ENCODE measurements at places on chromosomes 2 and 18.

DNA sequence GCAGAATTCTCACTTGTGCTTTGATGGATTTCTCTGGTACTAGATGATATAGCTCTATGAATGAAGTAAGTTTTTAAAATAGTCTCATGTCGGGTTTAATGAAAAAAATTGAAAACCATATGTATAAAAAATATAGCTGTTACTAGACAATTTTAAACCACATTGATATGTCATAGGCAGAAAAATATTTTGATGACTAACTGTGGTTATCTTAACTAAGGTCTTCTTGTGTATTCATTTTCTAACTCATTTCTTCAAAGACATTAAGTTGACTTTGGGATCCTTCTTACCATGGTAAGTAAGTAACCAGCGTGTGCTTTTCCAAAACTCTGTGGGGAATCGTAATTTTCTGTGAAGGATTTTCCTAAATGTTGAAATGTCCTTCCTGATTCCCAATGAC is 160.9 kb upstream of the COL3A1 start:
- DNase-seq = no peak

DNA sequence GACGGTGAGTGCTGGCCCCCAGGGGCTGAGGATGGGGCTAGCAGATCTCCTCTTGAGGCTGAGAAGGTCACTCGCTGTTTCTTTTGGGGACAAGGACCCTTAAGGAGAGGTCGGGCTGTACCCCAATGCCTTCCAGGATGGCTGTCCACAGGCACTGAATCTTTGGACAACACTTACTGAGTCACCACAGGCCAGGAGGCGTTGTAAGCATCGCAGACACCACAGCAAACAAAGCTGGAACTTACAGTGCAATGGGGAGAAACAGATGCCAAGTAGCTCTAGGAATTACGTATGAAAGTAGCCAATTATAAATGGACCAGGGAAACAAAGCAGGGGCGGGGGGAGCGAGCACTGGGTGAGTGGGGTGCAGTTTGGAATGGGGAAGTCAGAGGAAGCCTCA is 219.8 kb downstream of the GLI2 start:
- no peak for DNase-seq

DNA sequence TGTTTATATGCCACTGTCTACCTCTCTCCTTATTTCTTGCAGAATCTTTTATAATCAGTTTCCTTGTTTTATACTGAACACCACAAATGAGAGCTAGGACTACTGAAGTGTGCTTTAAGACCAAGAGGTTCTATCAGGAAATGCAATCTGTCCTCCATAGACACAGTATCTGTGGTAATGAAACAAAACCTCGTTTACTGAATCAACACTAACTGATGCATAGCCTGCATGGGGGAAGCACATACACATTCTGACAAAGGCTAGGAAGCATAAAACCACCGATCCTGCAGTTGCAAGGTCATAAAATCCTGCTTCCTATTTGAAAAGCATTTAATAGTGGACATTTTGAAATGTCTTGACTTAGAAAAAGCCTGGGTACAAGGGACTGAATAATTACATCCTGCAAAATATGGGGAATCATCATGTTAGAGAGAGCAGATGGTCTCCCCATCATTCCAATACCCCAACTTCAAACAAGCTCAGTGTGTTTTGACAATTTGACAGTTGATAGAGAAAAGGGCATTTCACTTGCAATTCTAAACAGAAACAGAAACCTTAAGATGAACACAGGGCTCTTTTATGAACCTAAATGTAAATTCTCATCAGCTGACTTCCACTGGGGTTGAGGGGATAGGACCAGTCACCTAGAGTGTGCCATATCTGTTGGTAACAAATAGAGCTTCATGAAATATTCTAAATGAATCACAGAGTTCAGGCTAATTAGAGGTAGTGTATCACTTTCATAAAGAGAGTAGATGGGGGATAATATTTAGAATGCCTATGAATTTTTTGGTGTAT is 1845.6 kb upstream of the PIK3C3 start:
- DNase-seq = no peak

GRCh38 chr2:127622561-127623387 is 23.2 kb upstream of the GPR17 start:
- no peak for DNase-seq

DNA sequence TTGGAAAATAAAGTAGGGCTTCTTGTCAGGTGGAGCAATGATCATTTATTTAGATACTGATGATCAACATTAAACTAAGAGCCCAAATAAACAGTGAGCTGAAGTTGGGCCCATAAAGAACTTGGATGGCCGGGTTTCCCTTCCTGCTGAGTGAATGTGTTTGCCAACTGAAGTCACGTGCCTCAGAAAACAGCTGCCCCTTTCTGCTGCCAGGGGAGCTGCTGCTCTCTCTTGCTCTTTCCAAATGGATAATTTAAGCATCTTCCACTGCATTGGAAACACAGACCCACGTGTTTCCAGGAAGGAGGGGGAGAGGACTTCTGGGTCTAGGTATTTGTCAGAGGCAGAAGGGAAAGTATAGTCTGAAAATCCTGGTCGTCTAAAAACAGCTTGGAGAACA is 22.9 kb upstream of the NCKAP5 start:
- DNase-seq = no peak

DNA sequence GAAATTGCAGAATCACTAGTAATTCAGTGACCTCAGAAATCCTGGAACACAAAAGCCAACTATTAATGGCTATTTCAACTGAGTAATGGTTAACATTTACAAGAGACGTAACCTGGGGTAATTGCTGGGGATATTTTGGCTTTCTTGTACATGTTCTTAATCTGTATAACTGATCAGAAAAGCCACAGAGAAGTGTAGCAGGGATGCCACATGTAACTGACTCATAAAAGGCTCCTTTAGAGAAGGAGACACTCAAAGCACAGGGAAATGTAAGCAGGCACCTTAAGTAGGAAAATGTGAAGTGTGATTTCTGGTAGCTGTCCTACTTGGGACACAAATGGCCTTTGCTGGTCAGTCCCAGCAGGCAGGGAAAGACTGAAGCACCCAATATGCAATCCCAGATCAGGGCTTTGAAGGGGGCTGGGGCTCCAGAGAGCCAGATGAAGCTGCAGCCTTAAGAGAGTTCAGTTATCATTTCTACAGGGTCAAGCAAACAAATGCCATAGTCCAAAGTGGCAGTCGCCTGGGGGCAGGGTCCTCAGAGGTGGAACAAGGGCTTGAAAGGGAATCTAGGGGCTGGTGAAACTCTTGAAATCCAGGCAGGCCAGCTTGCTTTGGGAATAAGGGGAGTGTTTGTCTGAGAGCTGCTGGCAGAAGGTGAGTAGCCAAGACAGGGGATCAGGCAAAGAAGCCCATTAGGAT is 7.2 kb upstream of the SPOPL start:
- no peak for DNase-seq

DNA sequence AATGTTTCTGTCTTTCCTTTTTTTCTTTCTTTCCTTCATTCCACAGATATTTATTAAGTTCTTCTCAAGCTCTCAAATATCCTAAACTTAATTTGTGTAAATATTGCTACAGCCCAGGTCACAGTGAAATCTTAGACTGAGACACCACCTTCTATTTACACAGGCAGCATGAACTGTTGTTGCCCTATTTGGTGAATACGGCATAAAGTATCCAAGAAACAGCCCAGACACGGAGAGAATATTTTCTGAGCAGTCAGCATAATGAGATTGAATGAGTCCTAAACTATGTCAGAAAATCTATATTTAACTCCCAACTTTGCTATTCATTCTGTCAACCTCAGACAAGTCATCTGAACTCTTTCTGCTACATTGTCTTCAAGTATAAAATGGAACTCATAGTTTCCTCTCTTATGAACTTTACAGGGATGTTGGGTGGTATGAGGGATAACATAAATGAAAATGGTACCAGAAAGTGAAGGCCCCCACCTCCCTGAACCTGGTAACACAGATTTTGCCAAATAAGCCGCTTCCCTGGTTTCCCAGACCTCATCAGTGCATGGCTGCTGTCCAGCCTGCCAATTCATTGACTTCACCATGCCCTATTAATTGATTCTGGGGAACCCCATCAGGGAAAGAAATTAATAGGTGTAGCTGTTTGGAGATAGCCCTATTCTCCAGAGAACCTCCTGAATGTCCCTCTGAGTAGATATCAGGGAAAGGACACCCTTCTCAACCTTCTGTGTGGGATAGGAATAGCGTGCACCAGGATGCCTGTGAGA is 235.9 kb downstream of the SETBP1 start:
- DNase-seq = no peak

- no peak for DNase-seq
Measured at GRCh38 chr18:77529492-77530176, 280.0 kb downstream of the GALR1 start.

- peak; percentile 22 for DNase-seq
Measured at GRCh38 chr2:162073888-162074631, at the start of gene DPP4. Gene DPP4 (minus strand): TSS chr2:162074215. CDS start chr2:162073981, 234 bp downstream.

DNA sequence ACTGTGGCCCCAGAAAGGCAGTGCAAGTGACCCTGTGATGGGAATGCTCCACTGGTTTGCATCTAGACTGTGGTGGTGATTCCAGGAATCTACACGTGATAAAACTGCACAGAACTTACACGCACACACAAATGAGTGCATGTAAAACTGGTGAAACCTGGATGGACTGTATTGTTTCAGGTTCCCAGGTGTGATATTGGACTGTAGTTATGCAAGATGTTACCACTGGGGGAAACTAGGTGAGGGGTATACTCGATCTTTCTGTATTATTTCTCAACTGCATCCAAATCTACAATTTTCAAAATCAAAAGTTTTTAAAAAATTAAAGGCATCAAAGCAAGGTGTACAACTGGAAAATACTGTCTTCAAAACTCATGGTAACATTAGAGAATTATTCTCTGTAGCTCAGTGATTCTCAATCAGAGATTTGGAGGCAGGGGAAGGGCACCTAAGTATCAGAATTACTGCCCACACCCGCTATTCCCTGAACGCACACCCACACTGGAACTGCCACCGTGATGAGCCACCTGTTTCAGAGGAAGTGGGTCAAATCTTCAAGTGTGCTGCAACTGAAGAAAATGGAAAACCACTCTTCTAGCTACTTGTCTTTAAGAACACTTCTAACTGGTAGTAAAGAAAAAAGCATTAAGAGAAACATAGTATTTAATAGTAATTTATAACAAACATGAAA is 26.7 kb downstream of the PTPN2 start:
- no peak for DNase-seq

- no peak for DNase-seq
Measured at GRCh38 chr2:176139661-176140512, 10.4 kb downstream of the HOXD8 start.

- DNase-seq = no peak
Measured at GRCh38 chr2:214088536-214088935, 322.3 kb upstream of the VWC2L start.

DNA sequence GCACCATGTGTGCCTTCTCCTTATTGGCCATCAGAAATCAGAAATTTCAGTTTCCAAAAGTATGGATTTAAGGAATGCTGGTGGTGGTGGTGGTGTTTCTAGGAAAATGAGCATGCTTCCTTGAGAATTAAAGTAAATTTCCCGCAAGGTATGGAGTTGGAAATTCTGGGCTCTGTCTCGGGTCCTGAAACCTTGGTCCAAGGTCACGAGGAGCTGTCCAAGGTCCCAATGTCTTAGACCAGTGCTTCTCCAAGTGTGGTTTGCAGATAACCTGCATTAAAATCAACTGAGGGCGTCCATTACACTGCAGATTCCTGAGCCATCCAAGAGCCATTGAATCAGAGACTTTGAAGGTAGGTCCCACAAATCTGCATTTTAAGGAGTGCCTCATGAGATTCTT is 210.9 kb upstream of the PKDCC start:
- DNase-seq = no peak
